Muscle of arm (tissue), 14 donors: ENCODE measurements at places on chromosomes 7 and 10. TPM values are rescaled to one million over a fixed set of nuclear protein-coding genes. Genes with fewer than 3 reads are reported as not detected.

Gene CTAGE4
- not detected for polyA plus RNA-seq

Gene ZNF37A
- not detected for polyA plus RNA-seq

Gene TRIM50
- polyA plus RNA-seq = 0.35 TPM

Gene ATXN7L1
- polyA plus RNA-seq = 8.9 TPM

Gene AKR1C4
- not detected for polyA plus RNA-seq

- no peak for DNase-seq
Measured at GRCh38 chr10:103197903-103198302, 4.8 kb upstream of the NT5C2 start.

DNA sequence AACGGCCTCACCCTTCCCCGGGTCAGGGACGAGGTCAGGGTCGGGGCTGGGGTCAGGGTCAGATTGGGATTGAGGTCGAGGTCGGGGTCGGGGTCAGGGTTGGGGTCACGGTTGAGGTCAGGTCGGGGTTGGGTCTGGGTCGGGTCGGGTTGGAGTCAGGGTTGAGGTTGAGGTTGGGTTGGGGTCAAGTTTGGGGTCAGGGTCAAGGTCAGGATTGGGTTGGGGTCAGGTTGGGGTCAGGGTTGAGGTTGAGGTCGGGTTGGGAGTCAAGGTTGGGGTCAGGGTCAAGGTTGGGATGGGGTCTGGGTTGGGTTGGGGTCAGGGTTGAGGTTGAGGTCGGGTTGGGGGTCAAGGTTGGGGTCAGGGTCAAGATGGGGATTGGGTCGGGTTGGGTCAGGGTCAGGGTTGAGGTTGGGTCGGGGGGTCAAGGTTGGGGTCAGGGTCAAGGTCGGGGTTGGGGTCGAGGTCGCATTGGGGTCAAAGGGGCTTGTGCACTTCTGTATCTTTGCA, 131.4 kb downstream of the VIPR2 start:
- DNase-seq = no peak

DNA sequence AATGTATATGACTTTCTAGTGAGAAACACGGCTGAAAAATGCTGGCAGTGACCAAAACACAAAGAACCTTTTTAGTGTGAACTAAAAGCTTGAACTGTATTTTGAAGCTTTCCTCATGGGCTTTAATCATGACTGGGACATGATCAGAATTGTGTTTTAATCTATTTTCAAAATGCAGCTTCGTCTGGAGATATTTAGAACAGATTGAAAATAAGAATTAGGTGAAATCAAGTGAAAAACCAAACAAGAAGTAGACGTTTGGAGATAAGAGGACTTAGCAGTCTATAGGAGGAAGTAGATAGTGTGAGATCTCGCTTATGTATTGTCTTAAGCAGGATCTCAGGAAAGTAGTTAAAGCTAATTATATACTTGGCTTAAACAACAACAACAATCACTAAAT, 865.4 kb upstream of the MBL2 start:
- DNase-seq = no peak

DNA sequence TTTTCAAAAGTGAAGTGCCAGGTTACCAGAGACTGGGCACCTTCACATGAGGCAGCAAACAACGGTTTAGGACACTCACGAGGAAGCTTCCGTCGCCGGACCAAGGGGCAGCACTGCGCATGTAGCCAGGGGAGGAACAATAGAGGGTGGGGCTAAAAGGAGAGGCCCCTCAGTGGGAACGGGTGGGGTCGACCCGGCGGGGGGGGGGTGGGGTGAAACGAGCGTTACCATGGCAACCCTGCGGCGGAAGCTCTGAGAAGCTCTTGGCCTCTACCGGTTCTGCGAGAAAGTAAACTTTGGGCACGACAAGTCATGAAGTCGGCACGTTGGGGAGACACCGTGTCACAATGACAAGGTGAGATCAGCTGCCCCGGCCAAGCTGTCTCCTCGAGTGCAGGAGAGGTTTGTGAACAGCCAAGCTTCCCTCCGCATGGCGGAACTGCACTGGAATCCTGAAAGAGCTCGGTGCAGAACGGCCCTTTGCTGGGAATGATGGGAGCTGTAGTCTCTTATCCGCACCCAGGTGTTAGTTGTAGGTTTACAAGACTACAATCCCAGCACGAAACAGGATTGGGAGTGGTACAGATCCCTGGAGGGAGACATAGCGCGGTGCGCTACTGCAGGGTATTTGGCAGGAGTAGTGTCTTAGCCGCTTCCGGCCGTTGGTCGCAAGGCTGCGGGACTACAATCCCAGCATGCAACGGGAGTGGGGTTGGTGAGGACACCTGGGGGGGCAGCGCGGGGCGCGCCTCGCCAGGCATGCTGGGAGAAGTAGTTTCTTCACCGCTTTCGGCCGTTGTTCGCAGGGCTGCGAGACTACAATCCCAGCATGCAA, 72.8 kb upstream of the ZNF722 start:
- DNase-seq = no peak
